Adrenal gland (tissue), 19 donors: ENCODE measurements at places on chromosomes 5 and 9. TPM values are rescaled to one million over a fixed set of nuclear protein-coding genes. Genes with fewer than 3 reads are reported as not detected.

DNA sequence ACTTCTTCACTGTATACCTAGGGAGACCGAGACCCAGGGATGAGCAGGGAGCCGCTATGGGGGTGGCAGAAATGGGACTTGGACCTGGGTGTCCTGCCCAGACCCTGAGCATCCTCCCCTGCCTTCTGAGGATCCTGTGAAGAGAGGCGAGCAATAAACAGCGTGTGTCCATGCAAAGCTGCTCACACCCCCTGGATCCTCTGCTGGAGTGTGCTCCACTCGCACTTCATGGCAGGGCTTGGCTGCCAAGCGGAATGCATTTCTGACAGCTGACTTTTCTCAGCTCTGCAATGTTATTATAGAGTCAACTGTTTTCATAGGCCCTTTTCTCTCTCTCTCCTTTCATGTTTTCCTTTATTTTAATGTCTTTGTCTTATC lies 31.0 kb upstream of the ALDH1B1 start:
- H3K36me3 ChIP-seq = no peaks in the 10 kb centered on the region
- H3K27me3 ChIP-seq = no peaks in the 10 kb centered on the region
- H3K4me3 ChIP-seq = no peak overlapping the region
- H3K27ac ChIP-seq = no peak overlapping the region
- DNase-seq = no peak
- peaks cover 6% of the 10 kb centered on the region for H3K4me1 ChIP-seq

- H3K27me3 ChIP-seq = no peaks in the 10 kb centered on the region
- no peak overlapping the region for H3K27ac ChIP-seq
- no peaks in the 10 kb centered on the region for H3K4me1 ChIP-seq
Measured at GRCh38 chr9:114906922-114907571, 23.3 kb downstream of the TNFSF8 start.

GRCh38 chr5:159038907-159039306 lies 60.8 kb downstream of the EBF1 start:
- H3K4me1 ChIP-seq = peaks cover 8% of the 10 kb centered on the region
- DNase-seq = no peak

GRCh38 chr9:26888271-26888670 lies 4.3 kb downstream of the CAAP1 start:
- H3K27ac ChIP-seq = no peak overlapping the region
- H3K4me3 ChIP-seq = no peak overlapping the region
- no peak for DNase-seq

Gene NOXA1
- not detected for polyA plus RNA-seq

Gene SPINK6
- not detected for polyA plus RNA-seq

Gene SPATA31A3
- polyA plus RNA-seq = not detected

Gene RPS23
- 995 TPM for polyA plus RNA-seq

DNA sequence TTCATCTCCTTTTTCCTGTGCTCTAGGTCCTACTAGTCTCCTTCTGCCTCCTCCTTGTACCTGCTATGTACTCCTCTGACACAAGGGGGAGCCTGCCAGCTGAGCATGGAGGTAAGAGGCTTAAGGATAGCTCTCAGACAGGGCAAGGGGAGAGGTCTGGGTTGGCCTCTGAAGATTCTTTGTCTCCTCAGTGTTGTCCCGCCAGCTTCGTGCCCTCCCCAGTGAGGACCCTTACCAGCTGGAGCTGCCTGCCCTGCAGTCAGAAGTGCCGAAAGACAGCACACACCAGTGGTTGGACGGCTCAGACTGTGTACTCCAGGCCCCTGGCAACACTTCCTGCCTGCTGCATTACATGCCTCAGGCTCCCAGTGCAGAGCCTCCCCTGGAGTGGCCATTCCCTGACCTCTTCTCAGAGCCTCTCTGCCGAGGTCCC lies 3.8 kb downstream of the CREB3 start:
- H3K36me3 ChIP-seq = no peaks in the 10 kb centered on the region
- no peaks in the 10 kb centered on the region for H3K27me3 ChIP-seq
- peaks cover 18% of the 10 kb centered on the region for H3K4me1 ChIP-seq
- DNase-seq = peak; percentile 80

Gene CHSY3
- 0.20 TPM for polyA plus RNA-seq

GRCh38 chr5:150320044-150320613 lies 17.4 kb upstream of the ARSI start:
- H3K36me3 ChIP-seq = no peaks in the 10 kb centered on the region
- no peak overlapping the region for H3K27ac ChIP-seq
- no peaks in the 10 kb centered on the region for H3K27me3 ChIP-seq
- no peak overlapping the region for H3K4me3 ChIP-seq
- peak; percentile 57 for DNase-seq

DNA sequence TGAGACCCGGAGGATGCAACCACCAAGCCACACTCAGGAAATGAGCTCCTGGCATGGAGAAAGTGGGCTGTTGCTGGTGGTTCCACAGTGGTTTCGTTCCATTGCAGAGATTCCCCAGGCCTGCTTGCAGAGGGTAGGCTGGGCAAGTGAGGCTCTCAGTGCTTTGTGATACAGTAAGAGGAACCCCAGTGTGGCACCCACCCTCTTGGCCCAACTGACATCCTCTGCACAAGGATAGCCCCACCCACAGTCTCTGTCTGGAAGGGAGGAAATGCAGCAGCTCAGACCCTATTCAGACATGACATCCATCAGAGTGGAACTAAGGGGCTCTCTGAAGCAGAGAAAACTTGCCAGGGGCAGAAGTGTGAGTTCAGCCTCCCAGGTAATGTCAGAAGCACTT lies 69.6 kb upstream of the FSTL4 start:
- no peak for DNase-seq
- H3K4me1 ChIP-seq = no peaks in the 10 kb centered on the region
- H3K27me3 ChIP-seq = no peaks in the 10 kb centered on the region
- H3K4me3 ChIP-seq = no peak overlapping the region
- no peak overlapping the region for H3K27ac ChIP-seq

DNA sequence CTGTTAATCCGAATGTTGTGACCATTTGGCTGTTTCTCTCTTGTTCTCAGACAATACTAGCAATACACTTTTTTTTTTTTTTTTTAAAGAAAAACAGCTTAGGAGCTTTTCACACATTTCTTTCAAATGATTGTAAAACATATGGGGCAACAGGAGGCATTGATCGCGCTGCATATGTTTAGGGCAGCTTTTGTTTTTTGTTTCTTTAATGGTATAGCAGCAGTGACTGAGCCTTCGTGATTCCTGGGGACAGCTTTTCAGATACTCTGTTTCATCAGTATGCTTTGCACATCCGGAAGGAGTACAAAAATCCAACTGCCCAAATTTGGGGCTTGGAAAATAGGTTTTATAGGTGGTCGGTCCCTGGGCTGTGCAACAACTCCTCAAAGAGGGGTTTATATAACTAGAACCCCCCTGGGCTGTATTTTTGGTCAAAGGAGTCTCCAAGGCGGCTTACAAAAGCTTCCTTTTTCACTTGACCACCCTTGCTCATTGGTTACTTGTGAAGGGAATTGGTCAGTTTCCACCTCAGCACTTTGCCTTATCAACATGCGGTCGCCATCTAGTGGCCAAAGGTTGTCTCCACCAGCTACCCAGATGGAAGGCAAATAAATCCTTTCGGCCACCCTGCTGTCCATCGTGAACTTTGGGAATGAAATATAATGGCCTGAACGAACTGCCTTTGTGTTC lies 91.8 kb downstream of the PDE6A start:
- no peaks in the 10 kb centered on the region for H3K36me3 ChIP-seq
- no peak overlapping the region for H3K27ac ChIP-seq
- H3K4me1 ChIP-seq = peaks cover 10% of the 10 kb centered on the region
- H3K4me3 ChIP-seq = no peak overlapping the region

Gene SPATA6L
- 3.4 TPM for polyA plus RNA-seq

GRCh38 chr9:78026947-78027346 lies 4.7 kb downstream of the GNAQ start:
- no peak for DNase-seq
- H3K36me3 ChIP-seq = no peaks in the 10 kb centered on the region
- H3K4me1 ChIP-seq = peaks cover 16% of the 10 kb centered on the region
- no peaks in the 10 kb centered on the region for H3K27me3 ChIP-seq
- H3K27ac ChIP-seq = no peak overlapping the region

Gene SPDL1
- polyA plus RNA-seq = 5.5 TPM

Gene ESM1
- 1.3 TPM for polyA plus RNA-seq

Gene GRIA1
- 1.1 TPM for polyA plus RNA-seq

GRCh38 chr5:145025775-145026174 lies 809.4 kb downstream of the PRELID2 start:
- no peak overlapping the region for H3K4me3 ChIP-seq
- H3K4me1 ChIP-seq = no peaks in the 10 kb centered on the region
- no peaks in the 10 kb centered on the region for H3K36me3 ChIP-seq
- no peaks in the 10 kb centered on the region for H3K27me3 ChIP-seq

DNA sequence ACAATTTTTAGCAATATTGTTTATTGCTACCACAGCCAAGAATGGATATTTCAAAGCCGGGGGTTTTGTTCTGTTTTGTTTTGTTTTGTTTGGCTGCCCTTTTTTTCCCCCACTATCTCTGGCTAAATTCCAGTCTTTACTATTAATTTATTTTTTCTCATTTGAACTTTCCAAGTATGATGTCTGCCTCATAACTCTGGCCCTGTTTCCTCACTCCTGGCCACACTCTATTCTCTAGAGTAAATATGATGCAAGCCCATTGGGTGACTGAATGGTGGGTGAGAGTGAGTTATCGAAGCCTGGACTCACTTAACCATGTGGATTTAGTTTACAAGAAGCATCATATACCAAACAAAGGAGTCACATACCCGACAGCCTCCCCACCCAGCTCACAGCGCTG lies 41.9 kb downstream of the WDR36 start:
- H3K36me3 ChIP-seq = no peaks in the 10 kb centered on the region
- H3K27ac ChIP-seq = no peak overlapping the region
- H3K4me1 ChIP-seq = peaks cover 16% of the 10 kb centered on the region
- peak; percentile 26 for DNase-seq
- no peaks in the 10 kb centered on the region for H3K27me3 ChIP-seq

- H3K4me1 ChIP-seq = no peaks in the 10 kb centered on the region
- H3K4me3 ChIP-seq = no peak overlapping the region
- H3K36me3 ChIP-seq = no peaks in the 10 kb centered on the region
- no peaks in the 10 kb centered on the region for H3K27me3 ChIP-seq
Measured at GRCh38 chr5:67065237-67065636, 131.4 kb downstream of the CD180 start.

DNA sequence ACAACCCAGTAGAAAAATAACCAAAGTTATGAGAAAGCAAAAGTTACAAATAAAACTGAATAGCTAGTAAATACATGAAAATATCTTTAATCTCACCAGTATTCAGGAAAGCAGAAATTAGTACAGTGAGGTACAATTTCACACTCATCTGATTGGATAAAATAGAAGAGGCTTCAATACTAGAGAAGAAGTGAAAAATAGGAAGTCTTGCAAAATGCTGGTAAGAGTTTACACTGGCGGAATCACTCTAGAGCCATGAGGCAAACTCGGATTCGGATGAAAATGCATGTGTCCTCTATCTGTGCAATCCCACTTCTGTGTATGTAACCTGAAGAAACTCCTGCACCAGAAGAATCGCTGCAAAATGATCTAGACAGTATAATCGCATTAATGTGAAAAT lies 128.9 kb downstream of the CCDC192 start:
- H3K36me3 ChIP-seq = no peaks in the 10 kb centered on the region
- H3K4me1 ChIP-seq = no peaks in the 10 kb centered on the region
- DNase-seq = no peak
- H3K27me3 ChIP-seq = no peaks in the 10 kb centered on the region

DNA sequence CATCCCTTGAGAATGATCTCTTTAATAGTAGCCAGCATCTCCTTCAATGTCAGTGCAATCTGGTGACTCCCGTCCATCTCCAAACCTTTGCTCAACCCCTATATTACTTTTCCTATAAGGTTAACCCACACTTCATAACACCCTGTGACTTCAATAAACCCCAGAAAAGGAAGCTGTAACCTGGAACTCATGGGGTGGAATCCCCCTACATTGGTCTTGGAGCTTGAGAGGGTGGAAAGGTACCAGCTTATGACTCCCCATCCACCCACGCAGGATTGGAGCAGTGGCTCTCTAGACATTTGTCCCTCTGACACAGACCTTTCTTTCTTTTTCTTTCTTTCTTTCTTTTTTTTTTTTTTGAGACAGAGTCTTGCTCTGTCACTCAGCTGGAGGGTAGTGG lies 54.7 kb upstream of the ZFR start:
- no peak overlapping the region for H3K27ac ChIP-seq
- H3K4me1 ChIP-seq = peaks cover 5% of the 10 kb centered on the region
- H3K27me3 ChIP-seq = peaks cover 3% of the 10 kb centered on the region
- no peaks in the 10 kb centered on the region for H3K36me3 ChIP-seq

GRCh38 chr5:141747152-141748141 lies 65.4 kb upstream of the ARAP3 start:
- H3K36me3 ChIP-seq = no peaks in the 10 kb centered on the region
- peaks cover under 1% of the 10 kb centered on the region for H3K27me3 ChIP-seq
- H3K4me1 ChIP-seq = no peaks in the 10 kb centered on the region

- H3K4me3 ChIP-seq = no peak overlapping the region
- H3K27me3 ChIP-seq = no peaks in the 10 kb centered on the region
- peak overlapping the region; percentile 73 for H3K27ac ChIP-seq
- no peaks in the 10 kb centered on the region for H3K36me3 ChIP-seq
Measured at GRCh38 chr9:96553070-96553469, 66.6 kb downstream of the CDC14B start.

Gene NIPAL4
- polyA plus RNA-seq = 0.10 TPM

- no peak overlapping the region for H3K4me3 ChIP-seq
- no peaks in the 10 kb centered on the region for H3K27me3 ChIP-seq
- peaks cover 14% of the 10 kb centered on the region for H3K4me1 ChIP-seq
- no peak overlapping the region for H3K27ac ChIP-seq
- H3K36me3 ChIP-seq = no peaks in the 10 kb centered on the region
Measured at GRCh38 chr5:149802008-149802680, 72.0 kb downstream of the PPARGC1B start.

DNA sequence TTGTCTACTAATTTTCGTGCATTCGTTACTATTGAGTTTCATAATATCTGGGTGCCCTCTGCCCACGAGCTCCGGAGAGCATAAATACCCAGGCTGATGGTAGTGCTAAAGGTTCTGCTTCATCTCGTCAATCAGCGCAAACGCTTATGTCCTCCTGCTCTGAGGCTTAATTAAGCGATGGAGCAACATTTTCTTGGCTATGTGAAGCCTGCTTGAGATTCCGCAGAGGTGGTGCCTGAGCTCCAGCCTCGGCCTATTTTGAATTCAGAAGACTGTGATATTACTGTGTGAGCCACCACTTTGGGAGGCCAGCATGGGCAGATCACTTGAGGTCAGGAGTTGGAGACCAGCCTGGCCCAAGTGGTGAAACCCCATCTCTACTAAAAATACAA lies 44.8 kb downstream of the ANXA2R start:
- H3K27me3 ChIP-seq = no peaks in the 10 kb centered on the region
- H3K27ac ChIP-seq = peak overlapping the region; percentile 98
- H3K4me1 ChIP-seq = no peaks in the 10 kb centered on the region
- H3K4me3 ChIP-seq = no peak overlapping the region
- DNase-seq = no peak

DNA sequence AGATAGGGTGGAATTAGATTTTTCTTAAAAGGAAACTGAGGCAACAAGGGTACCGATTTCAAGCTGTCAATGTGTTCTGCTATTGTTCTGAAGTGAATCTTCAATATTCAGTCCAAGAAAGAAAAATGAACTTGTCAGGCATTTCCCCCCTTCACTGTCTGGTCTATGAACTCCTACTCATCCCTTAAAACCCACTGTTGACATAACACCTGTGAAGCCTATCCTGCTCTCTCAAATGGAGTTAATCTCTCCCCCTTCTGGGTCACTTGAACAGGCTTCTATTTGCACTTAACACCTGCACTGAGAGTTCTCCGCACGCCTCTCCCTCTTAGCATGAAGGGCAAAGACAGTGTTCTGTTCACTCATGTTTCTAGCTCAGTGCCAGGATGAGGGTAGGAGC lies 144.3 kb downstream of the CRB2 start:
- DNase-seq = no peak
- no peaks in the 10 kb centered on the region for H3K27me3 ChIP-seq
- no peaks in the 10 kb centered on the region for H3K36me3 ChIP-seq
- H3K4me1 ChIP-seq = no peaks in the 10 kb centered on the region

Gene C5orf47
- 0.16 TPM for polyA plus RNA-seq

Gene IFNA21
- not detected for polyA plus RNA-seq

GRCh38 chr5:106633825-106634224 lies 1036.9 kb downstream of the EFNA5 start:
- H3K4me1 ChIP-seq = no peaks in the 10 kb centered on the region
- H3K4me3 ChIP-seq = no peak overlapping the region
- DNase-seq = no peak
- no peaks in the 10 kb centered on the region for H3K36me3 ChIP-seq

Gene EGFLAM
- polyA plus RNA-seq = 16.3 TPM
